GM12878 (cell line): ENCODE measurements at places on chromosomes 7 and 10. TPM values are rescaled to one million over a fixed set of nuclear protein-coding genes. Genes with fewer than 3 reads are reported as not detected.

DNA sequence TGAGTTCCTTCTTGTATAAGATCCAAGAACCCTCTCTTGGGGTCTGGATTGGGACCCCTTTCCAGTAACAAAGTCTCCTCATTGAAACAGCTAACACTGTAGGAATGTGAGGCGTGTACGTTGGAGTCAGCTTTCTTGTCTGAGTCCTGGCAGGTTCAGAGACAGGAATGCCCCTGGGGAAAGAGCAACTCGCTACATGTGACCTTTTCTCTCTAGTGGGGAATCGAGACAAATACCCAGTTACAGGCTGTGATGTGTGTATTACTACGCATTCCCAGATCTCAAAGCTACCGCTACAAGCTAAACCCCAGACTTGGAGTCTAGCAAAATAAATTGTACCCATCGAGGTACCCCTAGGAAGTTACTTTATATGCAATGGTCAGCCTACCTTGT lies 85.6 kb upstream of the FRMD4A start:
- no peak for DNase-seq

TDRD1 gene
- not detected in 2 replicates for polyA plus RNA-seq

DNA sequence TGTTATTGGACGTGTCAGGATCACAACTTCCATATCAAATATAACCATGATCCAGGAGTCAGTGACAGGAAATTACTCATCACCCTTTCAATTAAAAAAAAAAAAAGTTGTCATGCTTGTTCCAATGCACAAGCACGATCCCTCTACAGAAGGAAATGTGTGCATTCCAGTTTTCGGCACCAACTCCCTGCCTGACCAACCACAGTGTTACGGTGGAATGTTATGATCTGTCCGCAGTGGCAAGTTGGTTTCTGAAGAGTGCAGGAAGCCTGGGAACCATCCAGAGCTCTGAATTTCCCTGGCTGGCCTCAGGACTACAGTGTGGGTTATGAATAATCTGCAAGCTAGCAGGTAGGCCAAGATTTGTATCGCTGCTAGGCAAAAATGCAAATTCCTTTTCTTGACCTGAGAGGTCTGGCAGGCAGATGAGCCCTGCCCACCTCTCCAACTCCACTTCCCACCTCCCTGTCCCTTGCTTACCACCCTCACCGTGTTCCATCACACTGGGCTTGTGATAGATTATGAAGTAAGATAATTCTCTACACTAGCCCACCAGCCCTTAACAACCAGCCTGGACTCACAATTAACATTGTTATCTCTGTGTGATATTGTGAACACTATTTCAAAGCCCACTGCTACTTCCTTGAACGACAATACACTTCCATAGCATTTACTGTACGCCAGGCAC lies 20.4 kb downstream of the FRMPD2 start:
- no peak for DNase-seq

GRCh38 chr7:112908086-112908485 lies 117.9 kb upstream of the TMEM168 start:
- no peak for DNase-seq

RNF133 gene
- not detected in 2 replicates for polyA plus RNA-seq
